ENCODE measurements at places on chromosomes 16 and 17. TPM values are rescaled to one million over a fixed set of nuclear protein-coding genes. Genes with fewer than 3 reads are reported as not detected.

SLC12A3 gene
- total RNA-seq, result not detected

VPS35L gene
- total RNA-seq, result 61.3 TPM

DNA sequence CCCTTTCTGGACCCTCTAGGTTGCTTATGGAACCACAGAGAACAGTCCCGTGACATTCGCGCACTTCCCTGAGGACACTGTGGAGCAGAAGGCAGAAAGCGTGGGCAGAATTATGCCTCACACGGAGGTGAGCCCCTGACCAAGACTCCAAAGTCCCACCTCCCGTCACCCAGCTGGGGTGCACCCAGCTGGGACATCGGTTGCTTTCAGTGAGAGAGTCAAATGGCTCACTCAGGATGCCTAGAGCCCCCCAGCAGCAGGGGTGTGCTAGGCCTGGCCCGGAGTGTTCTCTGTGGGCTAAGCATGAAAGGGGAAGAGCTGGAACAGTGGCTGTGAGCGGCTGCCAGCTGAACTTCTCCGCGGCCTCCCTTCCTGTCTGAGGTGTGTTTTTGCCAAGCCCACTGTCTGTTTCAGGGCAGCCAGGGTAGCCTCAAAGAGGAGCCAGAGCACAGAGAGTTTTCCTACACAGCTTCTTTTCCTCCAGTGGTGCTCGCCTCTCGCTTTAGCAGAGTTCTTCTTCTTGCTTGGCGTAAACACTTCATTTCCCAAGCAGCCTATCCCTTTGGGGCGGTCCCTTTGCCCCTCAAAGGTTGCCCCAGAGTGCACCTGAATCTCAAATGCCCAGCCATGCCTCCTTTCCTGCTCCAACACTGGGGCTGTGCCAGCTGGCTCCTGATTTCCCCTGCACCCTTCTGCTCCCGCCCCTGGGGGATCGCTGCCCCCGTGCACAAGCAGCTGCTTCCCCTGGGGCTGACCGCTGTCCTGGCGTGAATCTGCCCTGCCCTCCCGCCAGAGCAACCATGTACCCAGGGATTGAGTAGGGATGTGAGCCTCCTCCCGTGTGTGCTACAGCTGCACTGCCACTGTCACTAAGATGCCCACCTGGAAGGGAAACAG lies 2.6 kb upstream of the CHAD start:
- H3K27me3 ChIP-seq, result peaks cover 42% of the 10 kb centered on the region
- no peak overlapping the region for H3K4me3 ChIP-seq
- H3K4me1 ChIP-seq, result peaks cover 16% of the 10 kb centered on the region

DNA sequence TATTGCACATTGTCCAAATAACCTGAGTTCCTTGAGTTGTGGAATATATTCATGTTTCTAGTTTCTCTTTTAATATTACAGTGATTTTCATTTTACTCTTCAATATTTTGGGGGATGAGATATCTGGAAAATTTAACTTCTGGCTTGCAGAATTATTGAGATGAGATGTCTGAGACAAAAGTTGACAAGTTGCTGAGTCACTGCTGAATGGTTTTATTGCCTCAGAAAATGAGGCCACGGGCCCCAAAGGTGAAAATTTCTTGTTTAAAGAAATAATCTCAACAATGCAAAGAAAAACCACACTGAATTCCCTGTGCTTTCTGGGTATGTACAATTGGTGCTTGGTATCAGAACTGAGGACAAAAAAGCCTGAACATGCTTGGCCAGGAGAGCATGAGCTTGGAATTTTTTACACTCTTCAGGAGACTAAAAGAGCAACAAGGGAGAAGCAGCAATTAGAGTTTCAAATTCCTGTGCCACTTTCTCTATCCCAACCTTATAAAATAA lies 129.2 kb upstream of the TOM1L1 start:
- DNase-seq, result no peak
- H3K4me3 ChIP-seq, result no peak overlapping the region
- H3K4me1 ChIP-seq, result no peaks in the 10 kb centered on the region

GRCh38 chr17:40447148-40447644 lies 3.9 kb downstream of the IGFBP4 start:
- DNase-seq, result no peak
- H3K36me3 ChIP-seq, result no peaks in the 10 kb centered on the region
- H3K27ac ChIP-seq, result no peak overlapping the region
- peaks cover 11% of the 10 kb centered on the region for H3K27me3 ChIP-seq

DNA sequence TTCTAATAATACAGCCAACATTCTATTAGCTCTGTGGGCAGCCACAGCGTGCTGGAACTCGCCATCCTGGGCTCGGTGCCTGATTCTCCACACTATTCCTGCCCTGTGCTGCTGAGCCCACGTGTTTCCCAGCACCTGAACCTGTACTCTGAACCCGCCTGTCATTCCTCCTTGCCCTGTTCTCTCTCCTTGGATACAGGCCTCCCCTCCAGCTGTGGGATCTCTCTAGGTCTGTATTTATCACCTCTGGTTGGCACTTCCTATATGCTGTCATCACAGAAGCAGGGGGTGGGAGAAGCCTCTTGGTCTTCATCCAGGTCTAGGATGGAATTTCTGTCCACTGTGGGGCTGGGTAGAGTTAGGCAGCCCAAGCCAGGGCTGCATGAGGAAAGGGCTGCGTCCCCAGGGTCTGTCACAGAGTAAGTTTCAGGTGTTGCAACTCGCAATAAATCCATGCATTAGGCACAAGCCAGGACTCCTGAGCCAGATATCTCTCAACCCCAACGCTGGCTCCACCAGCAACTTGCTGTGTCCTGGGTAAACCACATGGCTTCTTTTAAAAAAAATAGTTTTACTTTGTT lies 56.0 kb downstream of the ABAT start:
- H3K4me1 ChIP-seq, result no peaks in the 10 kb centered on the region
- H3K27ac ChIP-seq, result no peak overlapping the region
- no peak overlapping the region for H3K4me3 ChIP-seq

- no peak overlapping the region for H3K4me3 ChIP-seq
- DNase-seq, result no peak
- peaks cover 4% of the 10 kb centered on the region for H3K4me1 ChIP-seq
- no peaks in the 10 kb centered on the region for H3K27me3 ChIP-seq
- H3K36me3 ChIP-seq, result no peaks in the 10 kb centered on the region
- no peak overlapping the region for H3K27ac ChIP-seq
Observed at GRCh38 chr17:77182205-77183172, 41.7 kb downstream of the SEC14L1 start.

DNA sequence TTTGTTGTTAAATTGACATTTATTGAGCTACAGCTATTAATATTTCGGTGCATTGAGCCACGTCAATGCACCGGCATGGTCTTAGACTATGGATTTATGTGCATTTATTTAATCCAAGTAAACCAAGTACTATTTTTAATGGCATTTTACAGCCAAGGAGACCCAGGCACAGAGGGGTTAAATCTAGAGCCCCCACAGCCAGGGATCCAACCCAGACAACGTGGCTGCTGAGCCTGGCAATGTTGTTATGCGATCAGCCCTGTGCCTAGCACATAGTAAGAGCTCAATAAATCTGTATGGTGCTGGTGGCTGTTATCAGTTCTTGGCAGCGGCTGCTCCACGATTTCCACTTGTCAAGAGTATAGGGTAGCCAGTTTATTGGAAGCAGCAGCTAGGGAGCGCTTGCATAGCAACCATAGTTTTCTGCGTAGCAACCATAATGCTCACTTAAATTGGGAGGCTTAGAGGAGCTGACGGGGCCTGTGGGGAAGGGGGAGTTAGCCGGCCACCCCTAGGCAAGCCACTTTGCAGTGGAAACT lies 541 bp upstream of the RBBP6 start:
- no peaks in the 10 kb centered on the region for H3K36me3 ChIP-seq
- H3K27me3 ChIP-seq, result no peaks in the 10 kb centered on the region
- no peak overlapping the region for H3K27ac ChIP-seq
- DNase-seq, result no peak
- H3K4me3 ChIP-seq, result peak overlapping the region; percentile 97

ZP2 gene
- total RNA-seq, result not detected

Measured in GM23338 (cell line).